Prostate gland (tissue), 2 donors: ENCODE measurements at places on chromosomes 5 and 9. TPM values are rescaled to one million over a fixed set of nuclear protein-coding genes. Genes with fewer than 3 reads are reported as not detected.

GRCh38 chr9:114387680-114388356, at the start of gene AKNA:
Gene AKNA (minus strand): TSS chr9:114387982. CDS start chr9:114381333, 6,649 bp downstream.
- DNase-seq = peak; percentile 65
- H3K4me3 ChIP-seq = peak within 1 kb of the TSS; percentile 43
- no peaks in the 10 kb centered on the region for H3K27me3 ChIP-seq
- H3K36me3 ChIP-seq = no peaks in the 10 kb centered on the region
- peak within 1 kb of the TSS; percentile 86 for H3K27ac ChIP-seq
- peaks cover 19% of the 10 kb centered on the region for H3K4me1 ChIP-seq

- no peak overlapping the region for H3K4me3 ChIP-seq
- no peak overlapping the region for H3K27ac ChIP-seq
- H3K27me3 ChIP-seq = no peaks in the 10 kb centered on the region
- DNase-seq = no peak
These were observed 121.4 kb upstream of the TMEM161B start for GRCh38 chr5:88390096-88390441.

GRCh38 chr5:77321793-77322394, 111.4 kb downstream of the PDE8B start:
- no peak for DNase-seq
- no peak overlapping the region for H3K4me3 ChIP-seq
- no peaks in the 10 kb centered on the region for H3K27me3 ChIP-seq

DNA sequence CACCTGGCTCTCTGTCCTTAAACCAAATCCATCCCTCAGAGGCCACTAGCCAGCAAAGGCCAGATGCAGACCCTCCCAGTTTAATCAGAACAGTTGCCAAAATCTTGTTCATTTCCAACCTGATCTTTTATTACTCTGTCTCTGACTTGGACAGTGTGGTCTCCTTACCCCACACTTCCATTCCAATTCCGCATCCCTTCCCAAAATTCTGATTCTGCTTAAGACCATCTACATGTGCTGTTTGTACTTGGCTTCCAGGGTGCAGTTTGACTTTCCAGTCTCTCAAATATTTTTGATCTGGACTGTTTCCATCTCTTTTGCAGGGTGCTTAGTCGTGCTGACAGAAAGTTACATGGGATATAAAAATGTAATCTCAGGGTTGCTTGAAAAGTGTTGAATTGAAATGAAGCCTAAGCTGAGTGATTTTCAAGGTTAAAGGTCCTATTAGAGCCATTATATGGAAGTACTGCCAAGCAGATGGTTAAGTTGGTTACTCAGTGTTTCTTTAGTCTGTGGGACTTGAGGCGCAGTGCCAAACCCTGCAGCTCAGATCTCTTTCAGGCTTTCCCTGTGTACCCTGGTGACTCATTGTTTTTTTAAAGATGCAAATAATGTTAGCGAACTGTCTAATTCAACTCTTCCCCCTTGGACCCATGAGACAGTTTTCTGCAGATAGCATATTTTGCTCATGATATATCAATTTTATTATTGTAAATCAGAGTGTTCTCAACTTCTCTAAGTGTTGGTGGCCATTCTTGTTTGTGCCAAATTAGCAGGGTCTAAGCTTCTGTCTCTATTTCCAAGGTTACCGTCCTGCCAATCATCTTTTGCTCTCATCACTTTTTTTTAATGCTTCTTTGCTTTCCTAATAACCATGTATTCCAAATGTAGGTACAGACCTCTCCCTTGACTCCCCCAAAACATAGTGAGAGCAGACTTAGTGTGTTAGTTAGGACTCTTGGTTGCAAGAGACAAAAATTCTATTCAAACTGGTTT, 18.2 kb upstream of the DCP2 start:
- H3K27ac ChIP-seq = peak overlapping the region; percentile 45
- no peaks in the 10 kb centered on the region for H3K36me3 ChIP-seq
- H3K4me3 ChIP-seq = no peak overlapping the region
- no peaks in the 10 kb centered on the region for H3K4me1 ChIP-seq

ENTREP1 gene
- total RNA-seq = 10.2 TPM

ST8SIA4 gene
- total RNA-seq = 0.82 TPM

DNA sequence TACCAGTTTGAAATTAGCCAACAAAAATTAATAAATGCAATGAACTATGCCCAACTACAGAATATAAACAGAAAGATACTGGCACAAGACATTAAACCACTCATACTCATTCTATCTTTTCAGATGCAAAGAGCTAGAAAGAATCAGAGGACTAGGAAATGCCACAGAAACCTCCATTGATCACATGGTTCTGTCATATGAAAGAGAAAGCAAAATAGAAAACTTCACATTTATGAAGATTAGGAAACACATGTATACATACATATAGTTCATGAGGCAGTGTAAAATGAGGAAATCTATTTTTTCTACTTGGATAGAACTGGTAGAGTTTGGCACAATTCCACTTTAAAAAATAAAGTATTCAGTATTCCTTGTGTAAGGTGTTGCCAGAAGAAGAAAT, 275.1 kb upstream of the PTGER4 start:
- H3K4me1 ChIP-seq = no peaks in the 10 kb centered on the region
- no peaks in the 10 kb centered on the region for H3K36me3 ChIP-seq
- DNase-seq = no peak

PCDHB3 gene
- 6.5 TPM for total RNA-seq

GRCh38 chr5:94263068-94263467, 355.3 kb downstream of the KIAA0825 start:
- H3K27ac ChIP-seq = no peak overlapping the region
- H3K4me1 ChIP-seq = no peaks in the 10 kb centered on the region
- no peaks in the 10 kb centered on the region for H3K27me3 ChIP-seq
- H3K4me3 ChIP-seq = no peak overlapping the region
- no peaks in the 10 kb centered on the region for H3K36me3 ChIP-seq

- H3K4me3 ChIP-seq = no peak overlapping the region
- H3K27ac ChIP-seq = peak overlapping the region; percentile 72
- no peaks in the 10 kb centered on the region for H3K36me3 ChIP-seq
- peaks cover 20% of the 10 kb centered on the region for H3K4me1 ChIP-seq
- H3K27me3 ChIP-seq = no peaks in the 10 kb centered on the region
These were observed 212.0 kb downstream of the ARHGAP26 start for GRCh38 chr5:142981886-142982820.

GRCh38 chr5:143066556-143067281, 296.5 kb downstream of the ARHGAP26 start:
- no peak overlapping the region for H3K4me3 ChIP-seq
- no peak for DNase-seq
- no peaks in the 10 kb centered on the region for H3K4me1 ChIP-seq
- no peak overlapping the region for H3K27ac ChIP-seq
- no peaks in the 10 kb centered on the region for H3K27me3 ChIP-seq

DNA sequence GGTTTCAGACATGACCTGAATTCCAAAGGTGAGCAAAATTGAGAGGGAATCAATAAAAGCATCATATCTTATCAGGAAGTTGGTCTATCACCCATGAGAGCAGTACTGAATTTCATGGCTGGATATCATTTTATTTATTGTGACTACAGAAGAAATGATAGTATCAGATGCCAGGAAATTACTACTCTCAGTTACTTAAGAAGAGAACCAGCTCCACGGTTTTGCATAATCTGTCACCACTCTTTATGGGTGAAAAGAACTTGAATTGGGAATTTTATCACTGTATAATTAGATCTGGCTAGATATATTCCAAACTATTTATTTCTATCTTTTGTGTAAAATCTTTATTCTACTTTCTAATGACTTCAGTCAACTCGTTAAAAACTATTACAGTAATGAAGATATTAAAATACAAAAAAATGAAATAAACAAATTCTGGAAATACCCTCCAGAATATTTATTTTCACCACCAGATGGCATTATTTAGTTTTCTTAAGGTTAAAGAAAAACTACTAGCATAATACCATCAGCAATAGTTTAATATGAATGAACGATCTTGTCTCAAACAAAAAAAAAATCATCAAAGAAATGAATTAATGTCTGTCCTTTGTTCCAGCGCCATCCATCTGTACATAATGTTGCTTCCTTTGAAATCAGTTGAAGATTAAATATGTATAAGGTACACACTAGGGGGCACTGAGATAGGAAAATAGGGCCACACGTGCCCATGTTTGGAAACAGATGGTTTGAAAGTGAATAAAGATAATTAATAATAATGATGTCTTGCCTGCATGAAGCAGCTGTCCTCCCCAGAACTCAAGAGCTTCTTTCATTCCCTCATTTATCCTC, 84.7 kb upstream of the SLCO6A1 start:
- H3K36me3 ChIP-seq = no peaks in the 10 kb centered on the region
- no peak overlapping the region for H3K4me3 ChIP-seq
- H3K27me3 ChIP-seq = no peaks in the 10 kb centered on the region
- H3K27ac ChIP-seq = no peak overlapping the region
- no peaks in the 10 kb centered on the region for H3K4me1 ChIP-seq

- no peaks in the 10 kb centered on the region for H3K4me1 ChIP-seq
- no peaks in the 10 kb centered on the region for H3K36me3 ChIP-seq
- no peaks in the 10 kb centered on the region for H3K27me3 ChIP-seq
- DNase-seq = no peak
- no peak overlapping the region for H3K27ac ChIP-seq
- no peak overlapping the region for H3K4me3 ChIP-seq
These were observed 140.2 kb upstream of the SGCD start for GRCh38 chr5:156186760-156187159.

DNA sequence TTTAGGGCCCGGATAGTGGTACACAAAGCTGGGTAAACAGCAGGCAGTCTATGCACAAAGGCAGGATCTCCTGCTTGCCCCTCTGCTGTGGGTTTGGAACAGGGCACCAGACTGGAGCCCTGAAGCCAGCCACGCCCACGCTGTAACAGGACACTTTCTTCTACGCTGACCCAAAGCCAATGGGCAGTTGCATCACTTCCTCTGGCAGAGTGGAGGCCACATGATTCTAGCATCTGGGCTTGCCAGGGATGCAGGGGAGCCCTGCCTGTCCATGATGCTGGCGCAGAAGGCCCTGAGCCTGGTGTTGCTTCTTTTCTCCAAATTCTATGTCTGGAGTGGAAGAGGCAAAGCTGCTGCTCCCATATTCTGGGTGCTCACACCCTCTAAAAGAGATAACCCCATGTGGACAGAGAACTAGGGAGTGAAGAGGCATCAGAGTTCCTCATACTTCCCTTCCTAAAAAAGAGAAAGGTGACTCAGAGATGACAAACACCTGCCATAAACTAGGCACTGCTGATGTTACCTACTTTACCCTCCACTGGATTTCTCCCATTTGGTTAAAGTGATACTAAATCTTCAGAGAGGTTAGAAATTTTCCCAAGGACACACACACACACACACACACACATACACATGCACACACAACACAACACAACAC, 260.3 kb upstream of the KLF4 start:
- no peaks in the 10 kb centered on the region for H3K36me3 ChIP-seq
- peak overlapping the region; percentile 68 for H3K27ac ChIP-seq
- H3K4me3 ChIP-seq = no peak overlapping the region
- DNase-seq = peak; percentile 85
- H3K27me3 ChIP-seq = no peaks in the 10 kb centered on the region
- no peaks in the 10 kb centered on the region for H3K4me1 ChIP-seq

SWI5 gene
- 38.5 TPM for total RNA-seq

DNA sequence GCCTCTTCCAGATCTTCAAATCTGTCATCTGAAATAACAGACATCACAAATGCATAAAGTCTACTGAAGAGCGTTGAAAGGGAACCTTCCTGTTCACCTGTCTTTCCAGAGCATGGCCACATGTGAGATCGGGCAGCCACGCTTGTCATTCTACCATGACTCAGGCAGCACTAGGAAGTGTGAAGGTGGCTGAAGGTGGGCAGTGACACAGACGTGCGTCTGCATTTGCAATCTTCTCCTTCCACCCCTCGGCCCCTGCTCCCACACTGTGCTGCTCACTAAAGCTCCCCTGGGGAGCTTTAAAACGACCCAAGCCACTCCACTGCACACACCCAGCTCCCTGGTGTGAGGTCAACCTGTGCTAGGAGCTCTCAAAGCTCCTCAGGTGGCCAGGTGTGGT, 2.5 kb downstream of the ENTR1 start:
- H3K27ac ChIP-seq = no peak overlapping the region
- no peaks in the 10 kb centered on the region for H3K27me3 ChIP-seq
- H3K4me3 ChIP-seq = no peak overlapping the region
- no peaks in the 10 kb centered on the region for H3K36me3 ChIP-seq
- peaks cover 6% of the 10 kb centered on the region for H3K4me1 ChIP-seq
- DNase-seq = no peak

GRCh38 chr9:5791870-5792269, 41.0 kb downstream of the ERMP1 start:
- H3K4me3 ChIP-seq = no peak overlapping the region
- H3K27ac ChIP-seq = no peak overlapping the region
- H3K27me3 ChIP-seq = no peaks in the 10 kb centered on the region
- H3K4me1 ChIP-seq = no peaks in the 10 kb centered on the region
- no peak for DNase-seq

- H3K27ac ChIP-seq = no peak overlapping the region
- H3K4me3 ChIP-seq = no peak overlapping the region
- H3K36me3 ChIP-seq = no peaks in the 10 kb centered on the region
These were observed 16.0 kb downstream of the TRMO start for GRCh38 chr9:97906236-97906831.

PCDHB11 gene
- 2.6 TPM for total RNA-seq
